ENCODE measurements at places on chromosomes 2 and 18.

GRCh38 chr2:20449501-20450200 lies 2.8 kb downstream of the RHOB start:
- DNase-seq = no peak

DNA sequence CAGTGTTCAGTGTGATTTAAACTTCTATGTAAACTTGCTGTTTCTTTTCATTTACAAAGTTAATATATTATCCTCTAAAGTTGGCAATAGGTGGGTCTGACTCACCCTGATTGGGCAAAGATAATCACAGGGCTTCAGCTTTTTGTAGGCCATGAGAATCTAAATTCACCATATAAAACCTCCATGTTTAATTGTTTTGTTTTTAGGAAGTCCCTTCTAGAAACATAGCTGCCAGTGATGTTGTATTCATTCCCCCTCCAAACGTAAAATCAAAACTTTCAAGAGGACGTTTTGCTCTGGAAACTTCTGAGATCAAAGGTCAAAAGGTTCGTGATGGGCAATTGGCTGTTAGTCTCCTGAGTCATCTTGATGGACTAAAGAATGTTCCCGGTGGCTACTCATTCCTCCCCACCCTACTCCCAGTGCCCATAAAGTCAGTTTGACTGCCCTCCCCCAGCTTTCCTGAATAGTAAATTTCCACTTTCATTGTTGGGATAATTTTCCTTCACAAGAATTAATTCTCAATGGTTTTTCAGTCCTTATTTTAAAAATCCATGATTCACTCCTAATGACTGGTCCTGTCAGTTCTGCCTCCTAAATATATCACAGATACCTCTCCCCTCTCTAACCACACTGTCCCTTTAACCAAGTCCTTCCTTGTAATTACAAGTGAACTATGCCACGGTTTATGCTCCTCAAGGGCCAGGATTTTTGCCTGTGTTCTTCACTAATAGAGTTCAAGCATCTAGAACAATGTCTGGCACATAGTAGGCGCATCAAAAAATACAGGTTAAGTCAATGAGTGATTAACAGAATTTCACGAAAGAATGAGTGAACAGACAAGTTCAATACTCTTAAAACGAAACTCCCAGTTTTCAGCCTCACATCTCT lies 164.4 kb upstream of the VRK2 start:
- DNase-seq = no peak

DNA sequence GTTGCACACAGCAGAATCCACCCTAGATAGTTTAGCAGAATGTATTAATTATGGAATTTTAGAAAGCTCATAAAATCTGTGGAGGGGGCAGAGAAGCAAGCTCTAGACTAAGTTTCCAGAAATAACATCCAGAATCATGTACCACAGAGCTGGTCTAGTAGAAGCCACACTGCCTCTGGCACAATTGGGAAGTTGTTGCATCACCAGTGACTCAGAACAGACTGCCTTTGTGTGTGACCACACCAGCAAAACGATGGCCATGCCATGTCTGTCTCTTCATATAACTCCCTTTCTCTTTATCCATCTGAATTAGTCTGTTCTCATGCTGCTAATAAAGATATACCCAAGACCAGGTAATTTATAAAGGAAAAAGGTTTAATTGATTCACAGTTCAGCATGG lies 158.9 kb downstream of the CCDC148 start:
- DNase-seq = no peak

DNA sequence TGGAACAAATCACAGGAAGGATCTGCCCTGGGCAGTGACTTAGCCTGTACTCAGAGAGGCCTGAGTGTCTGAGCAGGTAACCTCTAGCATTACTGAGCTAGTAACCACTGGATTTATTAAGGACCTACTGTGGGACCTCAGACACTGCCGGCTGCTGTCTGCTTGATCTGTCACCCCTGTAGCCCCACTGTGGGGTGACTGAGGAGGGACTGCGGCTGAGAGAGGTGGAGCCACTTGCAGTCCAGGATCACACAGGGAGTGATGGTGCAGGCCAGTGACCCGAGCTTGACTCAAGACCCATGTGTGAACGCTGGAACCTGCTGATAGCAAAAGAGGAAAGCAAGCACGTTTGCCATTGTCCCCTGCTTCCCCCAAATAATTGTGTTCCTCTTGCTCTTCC lies 15.6 kb downstream of the CHMP1B start:
- no peak for DNase-seq

- DNase-seq = no peak
These were observed 64.9 kb upstream of the KLHL29 start for GRCh38 chr2:23320058-23320457.

DNA sequence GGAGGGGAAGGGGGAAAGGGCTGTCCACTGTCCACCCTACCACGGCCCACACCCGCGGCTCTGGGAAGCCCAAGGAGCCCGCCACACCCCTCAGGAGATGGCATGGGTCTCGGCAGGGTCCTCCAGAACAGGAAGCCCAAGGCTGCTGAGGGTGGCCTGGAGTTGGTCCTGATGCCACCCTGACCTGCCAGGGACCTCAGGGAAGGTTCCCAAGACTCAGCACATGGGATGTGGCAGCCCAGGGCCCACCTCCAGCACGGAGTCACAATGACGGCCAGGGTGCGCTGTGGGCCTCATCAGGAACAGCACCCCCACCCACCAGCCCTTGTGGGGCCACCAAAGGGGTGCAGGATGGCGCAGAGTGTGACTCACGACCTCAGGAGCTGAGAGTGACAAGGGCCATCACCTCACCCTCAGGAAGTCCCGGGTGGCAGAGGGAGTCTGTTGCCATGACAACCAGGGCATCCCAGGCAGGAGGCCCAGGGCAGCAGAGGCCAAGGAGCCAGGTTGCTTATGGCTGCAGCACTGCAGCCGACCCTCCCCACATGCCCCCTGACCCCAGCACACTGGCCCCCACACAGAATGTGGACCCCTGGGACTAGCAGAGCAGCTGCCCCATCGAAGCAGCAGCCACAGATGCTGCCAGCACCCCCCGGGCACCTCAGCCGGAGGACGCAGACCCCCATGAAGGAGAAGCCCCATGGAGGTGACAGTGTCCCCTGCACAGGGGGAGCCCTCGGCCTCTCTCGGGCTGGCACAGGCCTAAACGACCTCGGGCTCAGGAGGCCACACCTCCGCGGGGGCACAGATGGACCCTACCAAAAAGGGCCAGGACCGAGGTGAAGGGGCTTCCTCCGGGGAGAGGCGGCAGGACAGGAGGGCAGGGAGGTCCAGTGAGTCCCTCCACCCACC lies 34.3 kb downstream of the KIF1A start:
- no peak for DNase-seq

All from activated gamma-delta T cell treated with anti-CD3 and anti-CD28 coated beads, Interleukin-2, amount 50 U/mL, for 16 hours (primary cell).